ENCODE measurements at places on chromosomes 2 and 18.

GRCh38 chr2:64932371-64933216 lies 56.6 kb upstream of the SLC1A4 start:
- peaks cover 24% of the 10 kb centered on the region for H3K27me3 ChIP-seq
- H3K4me3 ChIP-seq: no peak overlapping the region
- H3K4me1 ChIP-seq: no peaks in the 10 kb centered on the region
- DNase-seq: no peak

GRCh38 chr2:21001225-21001946 lies 42.5 kb downstream of the APOB start:
- no peak for DNase-seq
- H3K36me3 ChIP-seq: no peaks in the 10 kb centered on the region
- H3K27ac ChIP-seq: no peak overlapping the region

- no peaks in the 10 kb centered on the region for H3K36me3 ChIP-seq
- H3K27ac ChIP-seq: no peak overlapping the region
- H3K27me3 ChIP-seq: no peaks in the 10 kb centered on the region
- H3K4me1 ChIP-seq: no peaks in the 10 kb centered on the region
- no peak for DNase-seq
Measured at GRCh38 chr2:195124391-195125079, 532.5 kb upstream of the SLC39A10 start.

DNA sequence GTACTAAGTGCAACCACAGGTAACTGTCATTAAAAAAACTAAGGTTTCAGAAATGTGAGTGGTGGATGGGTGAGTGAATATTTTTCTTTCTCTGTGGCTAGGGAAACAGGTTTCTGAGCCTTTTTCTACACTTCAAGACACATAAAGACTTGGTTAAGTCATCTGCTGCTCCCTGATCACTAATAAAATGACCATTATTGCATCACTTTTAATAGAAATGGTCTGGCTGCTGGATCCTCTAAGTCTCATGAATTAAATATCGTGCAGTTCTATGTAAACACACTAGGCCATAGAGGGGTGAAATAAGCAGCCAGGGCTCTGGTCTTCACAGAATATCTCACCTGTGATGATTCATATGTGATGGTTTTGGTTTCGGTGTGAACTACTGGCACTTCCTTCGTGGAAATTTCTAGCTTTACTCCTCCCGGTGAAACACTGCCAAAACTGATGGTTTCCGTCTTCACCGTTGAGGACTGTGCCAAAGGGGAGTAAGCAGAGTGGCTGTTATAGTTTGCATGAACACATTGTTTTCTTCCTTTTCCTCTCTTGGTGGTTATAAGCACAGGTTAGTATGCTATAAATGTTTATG lies 100.4 kb upstream of the ZBTB14 start:
- H3K36me3 ChIP-seq: no peaks in the 10 kb centered on the region
- H3K27me3 ChIP-seq: no peaks in the 10 kb centered on the region
- no peak for DNase-seq
- no peak overlapping the region for H3K4me3 ChIP-seq

- no peaks in the 10 kb centered on the region for H3K4me1 ChIP-seq
- DNase-seq: peak; percentile 20
- no peaks in the 10 kb centered on the region for H3K36me3 ChIP-seq
- H3K4me3 ChIP-seq: no peak overlapping the region
- no peaks in the 10 kb centered on the region for H3K27me3 ChIP-seq
Measured at GRCh38 chr2:154623819-154624218, 74.7 kb upstream of the KCNJ3 start.

GRCh38 chr2:68365087-68365486 lies at the start of gene PLEK:
PLEK (plus strand) TSS chr2:68365282; CDS start chr2:68365352, 70 bp downstream.
- H3K36me3 ChIP-seq: no peaks in the 10 kb centered on the region
- no peak within 1 kb of the TSS for H3K27ac ChIP-seq
- no peaks in the 10 kb centered on the region for H3K27me3 ChIP-seq
- H3K4me3 ChIP-seq: no peak within 1 kb of the TSS

DNA sequence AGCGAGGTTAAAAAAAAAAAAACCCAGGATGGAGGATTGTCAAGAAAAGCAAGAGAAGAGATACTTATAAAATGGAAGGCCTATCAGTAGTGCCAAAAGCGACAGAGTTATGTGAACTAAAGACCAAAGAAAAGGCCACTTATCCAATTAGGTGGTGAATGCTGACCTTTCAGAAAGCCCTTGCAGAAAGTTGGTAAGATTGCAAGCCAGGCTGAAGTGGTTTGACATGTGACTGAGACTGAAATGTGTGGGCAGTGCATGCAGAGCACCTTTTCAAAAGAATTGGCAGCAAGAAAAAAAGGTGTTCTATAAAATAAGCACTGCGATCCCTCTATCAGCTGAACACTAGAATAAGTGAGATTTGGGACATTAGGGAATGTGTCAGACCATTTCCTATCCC lies 379.4 kb upstream of the FAM98A start:
- H3K27me3 ChIP-seq: no peaks in the 10 kb centered on the region
- no peak overlapping the region for H3K4me3 ChIP-seq
- H3K27ac ChIP-seq: no peak overlapping the region
- no peaks in the 10 kb centered on the region for H3K36me3 ChIP-seq

Data from Panc1 (cell line).